ENCODE measurements at places on chromosomes 3 and 15.
A peak's percentile ranks its signal among the peaks of the same experiment; 100 is the strongest.

DNA sequence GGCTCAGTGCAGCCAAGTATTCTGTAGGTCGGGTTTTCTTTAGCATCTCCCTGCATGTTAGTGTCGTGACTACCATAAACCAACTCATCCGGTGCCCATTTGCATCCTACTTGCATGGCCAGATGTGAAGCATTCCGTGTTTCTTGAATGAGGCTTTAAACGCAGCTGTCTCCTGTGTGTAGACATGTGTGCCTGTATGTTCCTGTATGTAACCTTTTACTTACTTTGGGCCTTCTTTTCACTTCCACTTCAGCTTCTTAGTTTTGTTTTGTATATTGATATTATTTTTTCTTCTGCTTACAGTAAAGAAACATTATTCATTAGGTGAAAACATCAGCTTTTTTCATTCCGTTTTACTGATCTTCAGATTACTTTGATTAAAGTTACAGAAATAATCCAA, 267.9 kb downstream of the BBX start:
- no peak for DNase-seq

- DNase-seq = no peak
These were observed 221.3 kb upstream of the LYSMD4 start for GRCh38 chr15:99954361-99955180.

GRCh38 chr15:60396958-60397771, 621 bp downstream of the ANXA2 start:
- DNase-seq = peak; percentile 81

GRCh38 chr15:101442272-101442671, 47.2 kb downstream of the PCSK6 start:
- no peak for DNase-seq

DNA sequence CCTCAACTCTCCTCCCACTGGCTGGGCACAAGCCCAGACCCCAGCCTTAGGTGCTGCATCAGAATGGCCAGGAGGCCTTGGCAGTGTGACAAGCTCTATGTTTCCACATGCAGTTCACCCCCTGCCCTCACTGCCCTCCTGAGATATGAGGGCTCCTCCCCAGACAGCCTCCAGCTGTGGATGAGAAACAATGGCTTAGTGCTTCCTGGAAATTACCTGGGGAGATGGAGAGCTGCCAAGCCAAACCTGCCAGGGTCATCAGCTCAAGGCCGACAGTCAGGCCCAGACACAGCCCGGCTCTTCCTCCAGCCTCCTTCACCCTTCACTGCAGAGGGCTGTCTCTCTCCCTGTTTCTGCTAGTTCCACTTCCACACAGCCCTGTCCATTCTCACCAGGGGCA, 76.3 kb downstream of the MYLK start:
- no peak for DNase-seq

DNA sequence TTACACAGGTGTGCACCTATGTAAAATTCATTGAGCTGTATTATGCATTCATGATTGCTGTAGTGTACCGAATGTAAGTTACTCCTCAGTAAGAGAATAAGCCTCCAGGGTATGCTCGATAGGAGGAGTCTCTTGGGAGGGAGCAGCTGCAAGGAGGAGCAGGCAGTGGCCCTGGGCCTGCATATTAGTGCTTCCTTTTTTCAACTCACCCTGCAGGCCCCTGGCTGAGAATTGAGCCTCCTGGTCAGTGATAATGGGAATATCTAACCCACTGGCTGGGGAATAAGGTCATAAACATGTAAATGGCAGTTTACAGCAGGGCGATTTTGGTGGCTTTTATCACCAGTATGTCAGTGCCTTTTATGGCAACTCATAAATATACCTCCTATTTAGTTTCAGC, 21.7 kb upstream of the SFMBT1 start:
- DNase-seq = no peak

GRCh38 chr3:23479615-23480328, 276.6 kb downstream of the UBE2E2 start:
- no peak for DNase-seq

GRCh38 chr15:90934256-90934948, 683 bp upstream of the UNC45A start:
- DNase-seq = peak; percentile 39

DNA sequence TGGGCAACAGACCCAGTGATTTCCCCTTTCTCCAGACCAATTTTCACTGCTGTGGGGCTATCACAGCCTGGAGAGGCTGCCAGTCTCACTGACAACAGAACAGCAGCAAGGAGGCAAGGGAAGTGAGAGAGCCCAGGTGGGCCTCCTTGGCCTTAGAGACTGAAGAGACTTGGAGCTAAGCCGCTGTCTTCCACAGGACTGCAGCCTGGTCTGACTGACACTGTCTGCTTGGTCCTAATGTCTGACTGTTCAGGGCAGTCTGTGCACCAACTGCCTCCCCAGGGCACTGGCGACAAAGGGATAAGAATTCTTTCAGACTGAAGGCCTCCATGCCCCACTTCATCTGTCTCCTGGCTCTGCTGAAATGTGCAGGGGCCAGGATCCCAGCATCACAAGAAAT, 11.5 kb downstream of the POMGNT2 start:
- no peak for DNase-seq

GRCh38 chr3:160945336-160945735, 159.8 kb downstream of the B3GALNT1 start:
- no peak for DNase-seq

GRCh38 chr3:124345845-124346244, 353.9 kb upstream of the ROPN1 start:
- no peak for DNase-seq

DNA sequence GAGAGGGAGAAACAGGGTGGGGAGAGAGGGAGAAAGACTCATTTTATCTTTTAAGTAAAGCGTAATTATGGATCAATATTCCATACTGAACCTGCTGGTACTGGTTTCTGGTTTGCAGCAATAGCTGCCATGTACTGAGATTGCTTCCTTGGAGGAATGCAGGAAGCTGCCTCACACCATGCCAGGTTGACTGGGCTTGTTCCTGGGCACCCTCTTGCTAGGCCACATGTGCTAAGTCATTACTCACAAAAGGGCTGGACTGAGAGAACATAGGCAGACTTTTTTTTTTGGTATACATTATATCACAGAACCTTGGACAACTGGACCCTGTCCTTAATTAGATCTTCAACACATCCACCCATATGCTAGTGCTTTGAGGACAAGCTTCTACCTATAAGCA, 193.4 kb downstream of the ZNF621 start:
- no peak for DNase-seq

GRCh38 chr3:88235102-88235501, 85.3 kb downstream of the C3orf38 start:
- no peak for DNase-seq

GRCh38 chr3:158766364-158766763, 34.1 kb upstream of the RARRES1 start:
- DNase-seq = no peak

DNA sequence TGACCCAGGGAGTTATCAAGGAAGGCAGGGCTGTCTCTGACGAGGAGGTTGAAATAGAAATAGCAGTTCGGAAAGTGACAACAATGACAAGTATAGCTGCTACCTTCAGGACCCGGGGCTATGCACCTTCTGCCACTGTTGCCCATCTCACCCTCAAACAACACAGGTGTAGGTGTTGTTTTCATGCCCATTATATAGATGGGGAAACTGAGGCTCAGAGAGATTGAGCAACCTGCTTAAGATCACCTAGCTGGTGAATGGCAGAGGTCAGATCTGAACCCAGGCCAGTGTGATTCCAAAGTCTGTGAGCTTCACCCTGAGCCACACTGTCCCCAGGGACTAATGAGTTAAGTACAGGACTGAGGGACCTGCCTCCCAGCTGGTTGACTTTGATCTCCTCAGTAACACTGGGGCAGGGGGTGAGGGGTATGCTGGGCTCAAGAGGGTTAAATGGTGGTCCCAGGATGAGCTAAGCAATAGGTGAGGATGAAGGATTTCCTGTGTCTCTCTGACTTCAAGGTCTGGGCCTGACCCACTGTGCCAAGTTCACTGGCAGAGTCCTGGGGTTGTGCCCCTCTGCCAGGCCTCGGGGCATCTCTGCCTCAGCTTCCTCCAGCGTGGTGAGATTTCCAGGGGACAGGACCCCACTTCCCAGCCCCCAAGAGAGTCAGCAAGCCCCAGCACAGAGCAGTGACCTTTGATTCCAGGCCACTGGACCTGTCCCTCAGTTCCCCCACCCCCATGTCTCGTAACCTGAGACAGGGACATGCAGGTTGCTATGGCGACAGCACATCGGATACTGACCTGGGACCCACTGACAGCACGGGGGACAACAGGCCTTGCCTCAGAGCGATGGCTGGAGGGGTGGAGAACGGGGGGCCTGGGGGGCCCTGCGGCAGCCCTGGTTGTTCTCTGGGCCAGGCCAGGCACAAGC, 35.0 kb downstream of the ATP2B2 start:
- no peak for DNase-seq

- DNase-seq = no peak
These were observed 40.9 kb upstream of the PTPN23 start for GRCh38 chr3:47339951-47340350.

DNA sequence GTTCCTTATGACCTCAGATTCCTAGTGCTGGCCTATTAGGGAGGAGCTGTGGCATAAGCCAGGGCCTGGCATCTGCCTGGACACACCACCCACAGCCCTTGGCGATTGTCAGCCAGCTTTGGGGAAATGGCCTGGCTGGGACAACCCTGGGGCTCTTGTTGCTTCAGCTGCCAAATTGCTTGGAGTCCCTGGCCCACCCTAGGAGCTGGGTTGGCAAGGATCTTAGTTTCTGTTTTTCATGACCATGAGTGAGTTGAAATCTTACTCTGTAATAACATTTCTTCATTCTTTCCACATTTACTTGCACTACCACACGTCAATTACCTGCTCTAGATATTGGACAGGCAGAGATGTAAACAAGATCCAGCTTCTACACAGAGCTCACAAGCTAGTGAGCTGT, 1.9 kb upstream of the MYZAP start:
- DNase-seq = no peak

- no peak for DNase-seq
These were observed 81.1 kb downstream of the RAD18 start for GRCh38 chr3:8882171-8882593.

- DNase-seq = no peak
These were observed 107.9 kb downstream of the LRTM1 start for GRCh38 chr3:54819946-54820345.

- DNase-seq = no peak
These were observed 75.0 kb downstream of the TRIM69 start for GRCh38 chr15:44811337-44811736.

DNA sequence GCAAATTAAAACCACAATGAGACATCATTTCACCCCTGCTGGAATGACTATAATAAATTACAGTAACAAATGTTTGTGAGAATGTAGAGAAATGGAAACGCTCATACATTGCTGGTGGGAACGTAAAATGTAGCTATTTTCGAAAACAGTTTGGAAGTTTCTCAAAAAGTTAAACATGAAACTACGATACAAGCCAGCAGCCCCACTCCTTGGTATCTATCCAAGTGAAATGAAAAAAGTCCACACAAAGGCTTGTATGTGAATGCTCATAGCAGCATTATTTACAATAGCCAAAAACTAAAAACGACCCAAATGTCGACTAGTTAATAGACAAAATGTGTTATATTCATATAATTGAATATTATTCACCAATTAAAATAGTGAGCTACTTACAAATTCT, 22.9 kb upstream of the CFAP20DC start:
- DNase-seq = no peak

DNA sequence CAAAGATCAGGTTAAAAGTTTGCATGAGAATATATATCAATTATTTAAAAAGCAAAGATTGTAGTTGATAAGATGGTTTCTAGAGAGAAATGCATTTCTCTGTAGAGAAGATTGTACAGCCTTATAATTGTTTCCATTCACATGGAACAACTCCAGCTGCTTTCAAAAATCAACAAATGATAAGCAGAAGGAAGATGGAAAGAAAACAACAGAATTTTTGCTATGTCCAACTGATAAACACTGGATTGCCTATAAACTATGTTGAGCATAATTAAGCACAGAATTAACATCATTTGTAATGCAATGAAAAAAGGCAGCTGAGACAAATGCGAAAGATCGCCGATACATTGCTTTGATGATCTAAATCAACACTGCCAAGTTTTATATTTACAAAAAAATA, 89.0 kb downstream of the C3orf85 start:
- DNase-seq = no peak

- no peak for DNase-seq
These were observed 10.6 kb downstream of the WNT5A start for GRCh38 chr3:55476515-55476914.

DNA sequence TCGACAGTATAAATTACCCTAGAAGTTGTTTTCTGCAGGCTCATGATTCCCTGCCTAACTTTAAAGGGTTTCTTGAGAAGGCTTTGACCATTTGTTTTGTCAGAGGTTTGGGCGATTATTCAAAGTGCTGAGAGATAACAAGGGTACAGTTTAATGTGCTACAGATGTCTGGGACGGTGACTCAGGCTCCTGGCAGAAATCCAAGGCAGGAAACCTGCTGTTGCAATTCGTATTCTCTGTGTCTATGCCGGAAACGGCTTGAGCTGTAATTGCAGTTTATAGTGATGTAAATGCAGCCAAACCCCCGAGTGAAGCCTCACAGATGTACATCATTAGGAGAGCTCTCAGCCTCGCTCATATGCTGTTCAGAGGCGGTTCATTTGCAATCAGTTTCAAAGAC, 65.6 kb downstream of the SYNPR start:
- peak; percentile 40 for DNase-seq

DNA sequence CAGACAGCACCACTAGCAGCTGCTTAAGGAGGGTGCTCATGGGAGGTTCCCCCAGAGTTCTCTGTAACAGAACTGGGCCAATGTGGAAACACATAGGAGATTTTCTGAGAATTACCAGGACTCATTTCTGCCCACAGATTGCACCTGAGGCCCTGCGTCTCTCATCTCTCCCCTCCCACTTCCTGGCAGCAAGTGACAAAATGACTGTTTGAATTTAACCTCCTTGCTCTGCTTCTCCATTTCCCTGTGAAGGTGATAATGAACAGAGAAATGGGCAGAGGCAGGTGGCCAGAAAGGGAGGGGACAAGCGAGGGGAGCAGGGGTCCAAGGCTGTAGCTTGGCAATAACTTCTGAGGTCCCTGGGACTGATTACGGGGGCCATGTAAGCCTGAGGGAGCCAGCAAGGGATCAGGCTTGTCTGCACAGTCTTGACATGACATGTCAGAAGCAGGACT, 8.0 kb downstream of the EPHB1 start:
- DNase-seq = no peak

DNA sequence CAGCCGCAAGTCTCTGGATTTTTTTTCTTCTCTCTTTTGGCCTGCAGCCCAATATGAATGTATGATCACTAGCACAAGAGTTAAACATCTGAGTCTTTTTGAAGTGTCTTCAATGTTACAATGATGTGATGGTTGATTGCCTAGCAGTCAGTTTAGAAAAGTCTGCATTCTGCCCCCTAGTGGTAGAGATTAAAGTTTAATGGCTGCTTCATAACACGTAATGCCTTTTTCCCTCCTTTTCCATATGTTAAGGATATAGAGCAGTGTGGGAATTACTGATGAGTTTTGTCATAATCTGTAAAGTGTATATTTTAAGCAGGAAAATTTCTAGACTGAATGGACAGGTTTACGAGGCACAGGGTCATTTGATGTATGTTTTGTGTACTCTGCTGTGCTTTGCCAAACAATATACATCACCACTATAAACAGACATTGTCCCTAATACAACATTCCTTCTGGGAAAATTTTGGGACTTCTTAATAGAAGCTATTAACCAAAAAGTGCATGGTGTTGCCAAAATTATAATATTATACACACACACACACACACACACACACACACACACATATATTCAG, 1038.5 kb upstream of the NR2F2 start:
- no peak for DNase-seq

- DNase-seq = no peak
These were observed 4.6 kb upstream of the CIDEC start for GRCh38 chr3:9884555-9885165.

All from bone marrow (tissue), 2 donors.